ENCODE measurements at places on chromosomes 12 and 14.

DNA sequence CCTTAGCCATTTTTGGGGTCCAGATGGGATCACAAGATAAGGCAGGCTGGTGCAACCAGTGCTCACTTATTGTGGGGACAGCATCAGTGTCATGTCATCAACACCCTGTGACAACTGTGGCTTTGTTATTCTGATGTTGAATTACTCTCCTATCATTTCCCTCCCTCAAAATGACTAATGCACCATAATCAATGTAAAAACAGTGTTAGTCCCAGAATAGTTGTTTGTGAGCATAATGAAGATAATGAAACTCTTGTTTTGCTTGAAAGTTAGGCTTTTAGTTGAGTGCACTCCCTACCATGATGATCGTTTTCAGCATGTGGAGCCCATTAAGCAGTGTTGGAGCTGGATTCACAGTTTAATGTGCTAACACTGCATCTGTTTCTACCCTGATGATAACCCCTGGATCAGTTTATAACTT lies 151.4 kb downstream of the TMTC2 start:
- no peak for DNase-seq

DNA sequence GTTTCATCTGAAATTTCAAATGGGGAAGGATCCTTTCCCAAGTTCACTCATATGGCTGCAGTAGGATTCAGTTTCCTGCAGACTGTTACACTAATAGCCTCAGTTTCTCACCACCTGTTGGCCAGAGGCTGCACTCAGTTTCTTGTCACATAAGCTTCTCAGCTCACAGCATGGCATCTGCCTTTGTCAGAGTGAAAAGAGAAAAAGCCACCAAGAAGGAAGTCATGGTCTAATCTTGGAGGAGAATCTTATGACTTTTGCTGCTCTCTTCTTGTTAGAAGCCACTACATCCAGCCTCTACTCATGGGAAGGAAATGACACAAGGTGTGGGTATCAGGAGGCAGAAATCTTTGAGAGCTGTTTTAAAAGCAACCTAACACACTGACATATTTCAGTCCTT lies 39.4 kb upstream of the BTG1 start:
- no peak for DNase-seq

- DNase-seq = no peak
These were observed 48.6 kb upstream of the RHOJ start for GRCh38 chr14:63155511-63156185.

- peak; percentile 77 for DNase-seq
These were observed 16.4 kb upstream of the ESPL1 start for GRCh38 chr12:53251477-53252348.

DNA sequence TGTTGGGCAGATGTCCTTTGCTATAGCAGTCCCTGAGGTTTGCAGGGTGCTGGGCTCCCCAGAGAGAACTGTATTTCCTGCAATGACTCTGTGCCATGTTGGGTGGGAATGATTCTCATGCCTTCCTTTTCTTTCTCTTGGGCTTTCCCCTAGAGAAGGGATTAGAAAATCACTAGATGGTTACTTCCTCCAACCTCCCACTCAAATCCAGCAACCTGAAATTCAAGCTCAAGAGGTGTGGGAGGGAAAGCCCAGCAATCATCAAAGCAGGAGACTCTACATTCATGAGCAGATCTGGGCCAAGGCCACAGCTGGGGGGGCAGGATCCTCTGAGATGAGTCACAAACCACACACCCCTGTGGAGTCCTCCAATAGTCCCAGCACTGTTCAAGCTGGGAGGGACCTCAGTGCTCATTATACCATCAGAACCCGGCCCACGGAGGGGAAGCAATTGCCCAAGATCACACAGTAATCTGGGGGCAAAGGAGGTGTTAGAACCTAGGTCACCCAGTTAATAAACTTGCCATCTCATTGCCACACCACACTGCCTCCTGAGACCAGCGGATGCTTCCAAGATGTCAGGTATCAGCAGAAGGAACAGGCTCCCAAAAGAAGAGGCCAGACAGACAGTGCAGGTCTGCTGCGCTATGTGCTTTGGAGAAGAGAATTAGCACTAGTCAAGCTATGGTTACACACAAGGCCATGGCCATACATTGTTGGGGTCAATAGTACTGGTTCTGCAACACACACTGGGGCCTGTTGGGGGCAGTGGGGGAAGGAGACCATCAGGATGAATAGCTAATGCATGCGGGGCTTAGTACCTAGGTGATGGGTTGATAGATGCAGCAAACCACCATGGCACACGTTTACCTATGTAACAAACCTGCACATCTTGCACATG lies 65.7 kb downstream of the TTC9 start:
- no peak for DNase-seq

- peak; percentile 40 for DNase-seq
These were observed 1.5 kb downstream of the KRT8 start for GRCh38 chr12:52903285-52903854.

- no peak for DNase-seq
These were observed 133.6 kb upstream of the VRK1 start for GRCh38 chr14:96663491-96664067.

- no peak for DNase-seq
These were observed 46.8 kb upstream of the DLK1 start for GRCh38 chr14:100679707-100680438.

GRCh38 chr14:37116933-37117849 lies 55.2 kb downstream of the SLC25A21 start:
- no peak for DNase-seq

GRCh38 chr12:124779161-124780141 lies 84.2 kb downstream of the SCARB1 start:
- no peak for DNase-seq

GRCh38 chr12:3303410-3304136 lies 187.4 kb upstream of the PRMT8 start:
- no peak for DNase-seq

- no peak for DNase-seq
These were observed 11.7 kb downstream of the RCOR1 start for GRCh38 chr14:102604183-102604582.

- peak; percentile 62 for DNase-seq
These were observed 24.4 kb downstream of the DHRS2 start for GRCh38 chr14:23660290-23661226.

DNA sequence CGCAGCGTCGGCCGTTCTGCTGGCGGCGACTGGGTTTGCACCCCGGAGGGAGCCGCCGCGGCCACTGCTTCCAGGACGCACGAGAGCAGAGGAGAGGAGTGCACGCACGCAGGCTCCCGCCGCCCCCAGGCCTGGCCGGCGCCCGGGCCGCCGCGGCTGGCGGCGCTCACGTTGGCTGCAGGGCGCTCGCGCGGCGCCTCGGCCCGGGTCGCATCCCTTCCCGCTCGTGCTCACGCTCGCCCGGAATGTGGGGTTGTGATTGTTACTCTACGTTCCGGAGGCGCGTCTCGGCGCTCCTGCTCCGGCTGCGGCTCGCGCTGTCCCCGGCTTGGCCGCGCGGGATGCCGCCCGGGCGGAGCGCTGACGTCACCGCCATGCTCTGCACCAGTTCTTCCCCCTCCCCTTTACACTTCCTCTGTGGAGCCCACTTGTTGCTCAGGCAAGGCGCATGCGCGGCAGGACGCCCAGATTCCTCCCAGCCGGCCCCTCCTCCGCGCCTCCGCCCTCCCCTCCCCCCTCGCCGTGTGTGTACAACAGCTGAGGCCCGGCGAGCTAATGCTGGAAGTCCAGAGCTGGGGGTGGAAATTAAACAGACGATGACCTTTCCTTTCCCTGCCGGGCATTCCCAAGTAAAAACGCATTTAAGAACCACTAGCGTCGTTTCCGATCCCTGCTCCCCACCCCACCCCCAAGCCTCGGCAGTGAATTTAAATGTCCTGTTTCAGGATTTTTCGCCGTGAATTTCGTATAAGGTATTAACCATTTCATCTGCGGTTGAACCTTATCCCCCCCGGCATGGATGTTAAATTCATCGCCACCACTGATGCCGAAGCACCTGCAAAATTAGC lies at the start of gene IRF2BPL:
Gene IRF2BPL (minus strand): TSS at position 325 of the 848 bp plus-strand sequence. CDS start 916 bp downstream, outside the sequence.
- DNase-seq = peak; percentile 98

- DNase-seq = no peak
These were observed 84.0 kb downstream of the LRP6 start for GRCh38 chr12:12182703-12183365.

GRCh38 chr12:58528271-58528670 lies 392.0 kb downstream of the LRIG3 start:
- no peak for DNase-seq

GRCh38 chr14:60628892-60629291 lies 20.4 kb downstream of the SIX1 start:
- no peak for DNase-seq

DNA sequence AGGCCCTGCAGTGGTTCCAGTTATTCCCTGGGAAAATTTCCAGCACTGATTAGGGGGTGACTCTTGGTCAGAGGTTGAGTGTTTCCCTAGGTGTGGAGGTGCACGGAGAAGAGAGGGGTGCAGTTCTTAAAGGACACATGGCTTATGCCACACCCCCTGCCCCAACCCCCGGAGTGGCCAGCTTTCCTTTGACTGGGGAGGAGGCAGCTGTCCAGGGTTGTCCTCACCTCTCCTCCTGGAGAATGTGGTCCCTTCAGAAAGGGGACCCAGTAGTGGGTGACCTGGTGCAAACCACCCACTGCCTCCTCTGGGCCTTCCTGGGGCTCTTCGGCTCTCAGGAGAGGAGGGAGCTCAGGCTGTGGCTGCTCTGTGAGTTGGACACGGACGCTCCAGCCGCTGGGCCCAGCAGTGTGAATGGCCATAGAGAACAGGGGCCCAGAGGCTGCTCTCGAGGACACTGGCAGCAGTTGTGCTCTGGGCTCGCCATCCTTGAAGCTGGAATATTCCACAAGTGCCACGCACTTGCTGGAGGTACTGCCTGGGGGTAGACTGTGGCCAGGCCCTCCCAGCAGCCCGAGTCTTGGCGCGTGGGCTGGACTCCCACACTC lies 13.6 kb downstream of the PACS2 start:
- DNase-seq = no peak

DNA sequence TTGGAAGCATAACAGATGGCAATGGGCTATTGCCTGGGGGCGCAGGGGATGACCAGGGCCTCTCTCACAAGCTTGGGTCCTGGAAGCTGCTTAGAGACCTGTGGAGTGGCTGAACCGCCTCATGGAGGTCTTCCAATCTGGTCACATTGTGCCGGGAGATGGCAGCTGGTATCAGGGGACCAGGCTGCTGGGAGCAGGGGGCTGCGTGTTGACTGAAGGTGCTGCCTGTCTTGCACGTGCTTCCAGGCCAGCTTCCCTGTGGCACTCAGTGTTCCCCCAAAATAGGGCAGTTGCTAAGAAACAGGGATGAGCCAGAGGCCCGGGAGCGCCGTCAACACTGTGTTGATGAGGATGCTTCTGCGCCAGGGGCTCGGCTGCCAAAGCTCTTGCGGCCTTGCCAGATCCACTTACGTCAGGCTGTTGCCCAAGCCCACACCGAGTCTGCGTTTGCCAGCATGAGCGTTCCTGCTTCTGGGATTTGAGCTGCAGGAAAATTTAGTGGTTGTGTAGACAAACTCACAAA lies 39.8 kb downstream of the ELK3 start:
- DNase-seq = peak; percentile 95

GRCh38 chr12:97764700-97765099 lies 302.1 kb downstream of the RMST start:
- no peak for DNase-seq

GRCh38 chr14:102838501-102838900 lies 61.3 kb downstream of the TRAF3 start:
- DNase-seq = no peak

- DNase-seq = no peak
These were observed 1.0 kb upstream of the NYNRIN start for GRCh38 chr14:24397639-24398292.

DNA sequence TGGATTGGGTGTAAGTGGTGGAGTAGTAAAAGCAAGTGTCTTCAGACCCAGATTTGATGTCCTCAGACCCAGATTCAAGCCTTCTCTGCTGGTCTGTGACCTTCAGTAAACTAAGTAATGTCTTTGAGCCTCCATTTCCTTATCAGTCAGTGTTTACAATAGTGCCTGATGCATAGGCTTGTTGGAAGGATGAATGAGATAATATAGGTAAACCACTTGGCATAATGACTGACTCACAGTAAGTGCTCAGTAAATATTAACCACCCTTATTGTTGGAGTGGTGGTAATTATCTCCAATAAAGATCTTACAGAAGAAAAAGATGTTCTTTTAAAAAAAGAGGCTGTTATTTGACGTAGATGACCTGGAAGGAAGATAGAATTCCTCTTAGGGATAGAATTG lies 86.2 kb downstream of the IGF1 start:
- no peak for DNase-seq

GRCh38 chr12:52910248-52910883 lies 5.5 kb upstream of the KRT8 start:
- DNase-seq = no peak

- DNase-seq = no peak
These were observed 77.3 kb downstream of the IRF2BPL start for GRCh38 chr14:76951166-76951565.

DNA sequence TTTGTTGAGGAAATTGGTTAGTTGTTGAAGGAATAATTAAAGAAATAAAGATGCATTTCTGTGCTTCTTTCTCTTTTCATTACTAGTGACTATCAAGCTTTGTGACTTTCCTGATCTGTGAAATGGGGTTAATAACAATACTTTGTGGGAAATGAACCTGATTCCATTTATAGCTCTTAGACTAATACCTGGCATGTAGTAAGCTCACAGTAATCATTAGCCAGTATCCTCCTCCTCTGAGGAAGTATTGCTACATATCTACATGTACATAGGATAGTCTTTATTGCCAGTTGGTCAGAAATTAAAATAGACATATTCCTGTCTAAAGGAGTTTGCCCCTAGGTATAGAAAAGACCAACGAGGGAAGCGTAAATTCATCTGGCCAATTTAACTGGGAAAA lies 1.8 kb upstream of the CCDC198 start:
- DNase-seq = no peak

GRCh38 chr12:7352661-7353060 lies 48.8 kb downstream of the ACSM4 start:
- no peak for DNase-seq

GRCh38 chr14:99671235-99672224 lies 12.6 kb upstream of the CYP46A1 start:
- no peak for DNase-seq

DNA sequence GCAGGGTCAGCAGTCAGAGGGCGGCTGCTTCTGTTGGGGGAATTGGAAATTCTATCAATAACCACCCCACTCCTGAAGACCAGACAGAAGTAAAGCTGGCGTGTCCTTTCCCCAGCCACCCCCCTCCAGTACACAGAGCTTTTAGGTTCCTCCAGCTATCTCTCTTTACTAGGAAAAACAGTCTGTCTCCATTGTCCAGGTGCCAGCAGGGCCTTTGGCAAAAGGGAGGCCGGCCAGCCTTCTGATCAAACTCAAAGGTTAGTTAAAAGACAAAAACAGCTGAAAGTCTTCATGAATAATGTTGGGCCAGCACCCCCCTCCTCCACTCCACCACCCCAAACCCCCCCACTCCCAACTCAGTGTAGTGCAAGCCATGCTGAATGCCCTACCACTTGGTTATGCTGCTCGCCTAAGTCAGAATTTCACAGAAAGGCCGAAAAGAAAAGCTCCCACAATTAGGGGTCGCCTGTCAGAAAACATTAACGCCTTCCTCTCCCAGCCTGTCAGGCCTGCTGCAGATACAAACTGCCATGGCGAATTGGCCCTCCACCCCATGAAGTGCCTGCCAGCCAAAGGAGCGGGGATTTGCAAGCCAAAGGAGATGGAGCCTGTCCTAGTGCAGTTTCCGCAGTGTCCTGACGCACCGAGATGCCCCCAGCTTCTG lies 8.9 kb downstream of the ASCL1 start:
- no peak for DNase-seq

Data from occipital lobe (tissue), 3 donors.